Naive thymus-derived CD4-positive, alpha-beta T cell (primary cell): ENCODE measurements at places on chromosomes 4 and X. TPM values are rescaled to one million over a fixed set of nuclear protein-coding genes. Genes with fewer than 3 reads are reported as not detected.

DNA sequence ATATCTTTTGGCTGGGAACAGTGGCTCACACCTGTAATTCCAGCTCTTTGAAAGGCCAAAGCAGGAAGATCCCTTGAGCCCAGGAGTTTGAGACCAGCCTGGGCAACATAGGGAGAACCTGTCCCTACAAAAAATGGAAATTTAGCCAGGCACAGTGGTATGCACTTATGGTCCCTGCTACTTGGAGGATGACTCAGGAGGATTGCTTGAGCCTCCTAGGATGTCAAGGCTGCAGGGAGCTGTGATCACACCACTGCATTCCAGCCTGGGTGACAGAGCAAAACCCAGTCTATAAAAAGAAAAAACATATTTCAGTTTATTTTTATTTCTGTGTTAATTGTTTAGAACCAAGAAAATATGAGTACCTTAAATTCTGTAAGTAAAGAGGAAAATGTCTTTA lies 123.7 kb downstream of the CBR4 start:
- DNase-seq: no peak

The STATH gene
- total RNA-seq: not detected

- no peak for DNase-seq
These were observed 177.4 kb downstream of the SH3KBP1 start for GRCh38 chrX:19709812-19710518.

DNA sequence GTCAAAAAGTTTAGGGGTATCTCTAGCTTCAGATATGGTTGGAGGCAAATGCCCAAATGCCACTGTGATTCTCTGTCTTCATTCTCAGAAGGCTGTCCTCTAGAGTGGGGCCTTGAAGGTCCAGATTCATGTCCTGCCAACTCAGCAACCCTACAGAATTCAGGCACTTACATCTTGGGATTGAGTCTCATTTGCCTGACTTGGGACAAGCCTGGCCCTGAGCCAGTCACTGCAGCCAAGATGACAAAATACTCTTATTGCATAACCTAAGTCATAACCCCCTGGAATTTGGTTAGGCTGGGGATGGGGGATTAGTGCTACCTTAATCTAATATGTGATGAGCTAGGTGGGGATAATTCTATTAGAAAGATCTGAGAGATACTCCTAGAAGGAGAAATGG lies 100.5 kb downstream of the AREG start:
- DNase-seq: no peak

GRCh38 chr4:133403913-133404312 lies 254.8 kb downstream of the PCDH10 start:
- DNase-seq: no peak

- DNase-seq: no peak
These were observed 207.3 kb upstream of the VEGFC start for GRCh38 chr4:176999935-177000543.
